ENCODE measurements at places on chromosomes 3 and 15.

- no peak for DNase-seq
Observed at GRCh38 chr3:176904506-176904905, 292.8 kb downstream of the TBL1XR1 start.

DNA sequence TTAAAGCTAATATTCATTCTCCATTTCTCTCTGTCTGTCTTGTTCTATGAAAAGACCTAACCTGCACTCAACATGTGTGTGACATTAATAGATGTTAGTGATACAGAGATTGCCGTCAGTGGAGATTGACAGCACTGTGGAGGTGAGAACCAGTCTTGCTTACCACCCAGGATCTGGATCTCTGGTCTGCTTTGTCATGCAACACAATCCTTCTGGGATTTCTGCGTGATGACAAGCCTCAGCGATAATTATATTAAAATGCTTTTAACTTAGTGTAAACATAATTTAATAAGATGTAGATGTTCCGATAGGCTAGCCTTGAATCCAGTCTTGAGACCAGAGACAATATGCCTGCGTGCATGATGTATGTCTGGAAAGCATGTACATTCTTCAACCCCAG, 262.0 kb upstream of the ZNF717 start:
- no peak for DNase-seq

GRCh38 chr3:50585919-50586762, 16.8 kb downstream of the HEMK1 start:
- DNase-seq = no peak

DNA sequence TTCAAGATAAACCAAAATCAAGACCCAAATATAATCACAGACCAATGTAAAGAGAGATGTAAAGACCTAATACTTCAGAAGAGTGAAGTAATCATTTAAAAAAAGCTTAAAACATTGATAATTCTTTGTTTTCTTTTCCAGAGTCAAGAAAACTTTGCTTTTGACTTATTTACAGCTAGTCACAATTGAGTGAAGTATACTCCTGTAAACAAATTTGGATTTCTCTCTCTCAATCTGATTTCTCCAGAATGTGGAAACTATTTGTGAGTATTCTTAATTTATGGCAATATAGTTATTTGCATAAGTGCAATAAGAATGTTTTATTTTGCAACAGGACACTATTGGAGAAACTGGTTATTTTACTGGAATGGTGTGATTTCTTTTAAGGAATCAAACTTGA, 43.7 kb upstream of the ZBTB20 start:
- no peak for DNase-seq

DNA sequence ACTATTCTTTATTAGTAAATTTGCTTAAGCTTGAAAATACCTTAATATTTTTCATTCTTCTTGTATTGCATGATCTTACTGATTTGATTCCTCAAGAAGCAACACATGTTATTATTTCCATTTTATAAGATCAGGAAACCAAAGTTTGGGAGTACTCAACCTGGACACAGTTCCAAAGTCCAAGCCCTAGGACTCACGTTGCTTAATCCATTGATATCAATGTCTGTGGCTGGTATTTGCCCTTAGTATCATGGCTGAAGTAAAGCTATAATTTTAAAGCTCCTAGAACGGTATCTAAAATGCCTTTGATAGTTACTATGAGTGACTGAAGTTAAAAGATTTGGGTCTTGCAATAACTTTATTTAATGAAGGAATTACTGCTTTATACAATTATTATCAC, 1045.3 kb downstream of the TUSC7 start:
- no peak for DNase-seq

DNA sequence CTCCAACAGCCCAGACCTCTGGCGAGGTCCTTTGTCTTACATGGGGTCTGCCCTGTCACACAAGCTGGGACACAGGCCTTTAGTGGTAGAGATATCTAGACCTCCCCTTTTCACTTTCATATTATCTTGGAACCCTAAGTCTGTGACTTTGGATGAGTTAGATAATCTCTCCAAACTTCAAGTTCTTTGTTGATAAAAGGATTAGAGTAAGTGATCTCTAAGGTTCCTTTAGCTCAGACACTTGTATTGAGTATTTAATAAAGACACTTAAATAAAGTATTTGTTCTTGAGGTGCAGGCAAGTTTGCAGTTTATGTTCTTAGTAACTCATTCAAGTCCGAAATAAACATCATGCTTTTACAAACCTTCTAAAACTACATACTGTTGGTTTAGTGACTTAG, 459.6 kb downstream of the SHQ1 start:
- no peak for DNase-seq

DNA sequence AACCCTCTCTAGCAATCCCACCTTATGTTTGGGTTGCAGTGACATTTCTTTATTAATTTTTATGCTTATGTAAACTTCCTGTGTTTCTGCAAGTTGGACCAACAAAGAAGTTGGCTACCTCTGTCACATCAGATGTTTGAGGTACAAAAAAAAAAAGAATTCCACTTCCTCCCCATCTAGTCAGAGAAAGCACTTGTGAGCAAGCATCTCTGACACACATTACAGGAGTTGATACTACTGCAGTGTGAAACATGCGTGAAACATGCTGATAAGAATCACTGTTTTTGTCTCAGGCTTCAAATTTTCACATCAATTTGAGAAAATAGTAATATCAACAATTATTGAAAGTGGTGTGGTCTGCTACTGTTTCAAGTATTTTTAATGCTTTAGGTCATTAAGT, 1.3 kb downstream of the SCAANT1 start:
- DNase-seq = no peak

GRCh38 chr3:108180194-108180593, 42.0 kb downstream of the IFT57 start:
- DNase-seq = no peak

- no peak for DNase-seq
Observed at GRCh38 chr3:186413615-186414415, 51.8 kb upstream of the DGKG start.

DNA sequence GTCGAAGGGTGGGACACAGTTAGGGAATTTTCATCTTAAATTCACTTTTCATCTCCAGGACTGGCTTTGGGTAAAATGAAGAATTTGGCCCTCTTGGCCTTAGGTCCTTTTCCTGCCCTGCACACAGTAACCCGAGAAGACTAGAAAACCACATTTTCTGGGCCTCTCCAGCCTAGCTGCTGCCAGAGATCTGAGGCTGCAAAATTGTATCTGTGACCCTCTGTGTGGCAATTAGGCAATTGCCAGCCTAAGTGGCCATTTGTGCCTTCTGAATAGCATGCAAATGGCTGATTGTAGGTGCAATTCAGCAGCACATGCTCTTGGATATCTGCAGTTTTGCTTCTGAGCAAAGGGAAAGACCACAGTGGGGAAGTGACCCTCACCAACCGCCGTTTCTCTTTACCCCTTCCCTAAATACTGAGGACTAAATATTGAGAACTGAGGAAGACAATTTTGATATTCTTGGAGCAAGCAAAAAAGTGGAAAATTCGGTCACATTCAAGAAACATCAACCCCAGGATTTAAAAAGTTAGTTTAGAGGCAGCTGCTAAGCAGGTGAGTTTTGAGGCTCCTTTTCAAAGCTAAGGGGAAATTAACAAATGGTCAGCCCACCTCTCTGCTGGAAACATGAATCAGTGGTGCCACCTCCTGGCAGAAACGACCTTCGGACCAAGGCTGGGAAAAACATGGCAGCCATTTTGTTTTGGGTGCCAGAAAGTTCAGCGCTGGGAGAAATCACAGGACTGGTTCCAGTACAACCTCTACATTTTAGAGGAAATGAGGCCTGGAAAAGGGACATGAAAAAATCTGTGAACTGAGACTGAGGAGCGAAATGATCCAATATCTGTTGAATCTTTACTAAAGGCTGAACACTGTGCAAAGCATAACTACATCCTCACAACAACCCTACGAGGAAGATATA, 56.6 kb upstream of the PRTG start:
- DNase-seq = peak; percentile 50

DNA sequence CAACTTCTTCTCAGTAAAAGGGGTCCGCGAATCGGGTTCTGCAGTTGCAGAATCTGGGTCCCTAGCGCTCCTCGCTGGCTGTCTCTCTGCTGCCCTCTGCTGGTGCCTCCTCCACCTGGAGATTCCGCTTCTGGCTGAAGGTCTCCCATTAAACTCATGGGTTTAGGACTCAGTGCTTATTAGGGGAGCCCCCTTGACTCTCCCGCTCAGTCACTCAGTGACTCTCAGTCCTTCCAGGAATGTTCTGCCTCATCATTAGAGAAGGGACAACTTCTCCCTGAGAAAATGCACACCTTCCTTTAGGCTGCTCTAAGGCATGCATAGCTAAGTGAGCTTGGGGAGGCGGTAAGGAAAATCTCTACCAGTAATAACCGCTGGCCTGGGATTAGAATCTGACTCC, 7.1 kb downstream of the CPN2 start:
- DNase-seq = no peak

GRCh38 chr3:139099968-139100817, 55.5 kb upstream of the PRR23C start:
- no peak for DNase-seq
